ENCODE measurements at places on chromosomes 16 and 17.
A peak's percentile ranks its signal among the peaks of the same experiment; 100 is the strongest.

DNA sequence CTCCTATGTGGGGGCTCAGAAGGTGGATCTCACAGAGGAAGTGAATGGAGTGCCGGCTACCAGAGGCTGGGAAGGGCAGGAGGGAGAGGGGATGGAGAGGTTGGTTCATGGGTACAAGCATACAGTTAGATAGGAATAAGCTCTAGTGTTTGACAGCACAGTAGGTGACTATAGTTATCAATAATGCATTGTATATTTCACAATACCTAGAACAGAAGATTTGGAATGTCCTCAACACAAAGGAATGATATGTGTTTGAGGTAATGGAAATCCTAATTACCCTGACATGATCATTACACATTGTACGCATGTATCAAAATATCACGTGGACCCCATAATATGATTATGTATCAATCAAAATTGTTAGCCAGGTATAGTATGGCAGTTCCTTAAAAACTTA lies 38.9 kb upstream of the MED9 start:
- no peak for DNase-seq

GRCh38 chr17:75647061-75647460 lies 13.8 kb downstream of the SMIM5 start:
- no peak for DNase-seq

- no peak for DNase-seq
These were observed 31.2 kb downstream of the XYLT1 start for GRCh38 chr16:17439580-17439979.

- no peak for DNase-seq
These were observed 24.9 kb downstream of the AMFR start for GRCh38 chr16:56400458-56400857.

DNA sequence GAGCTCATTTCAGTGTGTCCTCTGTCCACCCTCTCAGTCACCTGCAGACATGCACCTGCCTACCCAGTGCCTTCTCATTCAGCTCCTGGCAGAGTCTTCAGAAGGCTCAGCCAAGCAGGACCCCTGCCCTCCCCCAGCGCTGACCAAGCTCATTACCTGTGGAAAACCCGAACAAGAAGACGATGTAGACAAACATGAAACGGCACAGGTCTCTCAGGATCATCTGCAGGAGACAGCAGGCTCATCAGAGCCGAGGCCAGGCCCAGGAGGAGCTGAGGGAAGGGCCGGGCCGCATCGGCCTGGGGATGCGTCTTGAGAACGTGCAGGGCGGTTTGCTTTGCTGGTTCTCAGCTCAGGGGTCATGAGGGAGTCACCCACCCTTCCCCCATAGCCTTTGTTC lies 19.4 kb upstream of the TRPV3 start:
- DNase-seq, result no peak

DNA sequence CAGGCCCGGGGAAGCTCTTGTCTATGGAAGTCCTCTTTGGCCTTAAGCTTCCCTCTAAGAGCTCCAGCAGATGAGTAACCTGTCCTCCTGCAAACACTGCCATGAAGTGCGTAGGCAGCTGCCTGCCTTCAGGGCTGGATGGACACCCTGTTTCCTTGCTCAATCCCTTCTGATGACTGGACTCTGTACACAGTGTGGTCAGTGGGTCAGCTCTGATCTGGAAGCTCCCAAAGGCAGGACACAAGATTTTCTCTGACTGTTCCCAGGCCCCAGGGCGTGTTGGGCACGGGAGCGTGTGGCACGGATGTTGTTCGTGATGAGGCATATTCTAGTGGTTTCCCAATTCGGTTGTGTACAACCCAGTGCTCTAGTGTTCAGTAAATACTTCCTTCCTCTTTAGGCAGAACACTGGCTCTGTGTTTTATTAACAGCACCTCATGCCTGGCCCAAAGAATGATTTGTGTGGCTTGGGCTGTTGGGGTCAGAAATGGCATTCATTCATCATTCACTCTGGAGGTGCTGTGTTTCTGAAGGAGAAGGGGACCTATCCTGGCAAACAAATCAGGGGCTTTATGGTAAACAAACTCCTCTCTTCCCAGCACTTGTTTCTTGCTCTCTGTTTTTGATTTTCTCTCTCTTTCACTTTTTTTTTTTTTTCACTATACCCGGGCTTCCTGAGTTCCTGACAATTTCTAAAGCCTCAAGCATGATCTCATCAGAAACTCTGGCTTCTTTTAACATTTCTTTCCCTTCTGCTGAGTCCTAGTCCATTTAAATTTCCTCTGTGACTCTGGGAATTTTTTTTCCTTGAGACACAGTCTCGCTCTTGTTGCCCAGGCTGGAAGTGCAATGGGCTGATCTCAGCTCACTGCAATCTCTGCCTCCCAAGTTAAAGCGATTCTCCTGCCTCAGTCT lies 12.0 kb upstream of the RNF157 start:
- no peak for DNase-seq

DNA sequence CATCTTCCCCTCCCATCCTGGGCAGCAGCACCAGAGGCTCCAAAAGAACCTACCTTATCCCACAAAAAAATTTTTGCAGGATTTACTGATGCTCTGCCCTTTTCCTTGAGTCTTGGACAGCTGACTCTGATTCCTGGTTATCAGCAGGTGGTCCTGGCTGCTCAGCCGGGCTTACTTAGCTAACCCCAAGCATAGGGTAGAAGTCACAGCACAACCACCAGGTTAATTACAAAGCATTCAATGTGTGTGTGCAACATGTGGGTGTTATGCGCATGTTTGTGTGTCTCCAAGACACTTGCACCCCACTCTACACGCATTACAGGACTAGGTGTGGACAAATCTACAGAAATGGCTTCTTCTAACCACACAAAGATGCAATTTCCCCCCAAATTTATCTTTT lies 36.3 kb downstream of the PECAM1 start:
- no peak for DNase-seq

GRCh38 chr17:61132524-61132923 lies 267.1 kb upstream of the TBX2 start:
- no peak for DNase-seq

- peak; percentile 44 for DNase-seq
These were observed 58.9 kb downstream of the CYTH1 start for GRCh38 chr17:78723001-78723796.

- no peak for DNase-seq
These were observed 2.0 kb downstream of the ADGRG1 start for GRCh38 chr16:57630407-57630797.

GRCh38 chr17:40484285-40484972 lies 17.0 kb downstream of the TNS4 start:
- DNase-seq, result no peak

DNA sequence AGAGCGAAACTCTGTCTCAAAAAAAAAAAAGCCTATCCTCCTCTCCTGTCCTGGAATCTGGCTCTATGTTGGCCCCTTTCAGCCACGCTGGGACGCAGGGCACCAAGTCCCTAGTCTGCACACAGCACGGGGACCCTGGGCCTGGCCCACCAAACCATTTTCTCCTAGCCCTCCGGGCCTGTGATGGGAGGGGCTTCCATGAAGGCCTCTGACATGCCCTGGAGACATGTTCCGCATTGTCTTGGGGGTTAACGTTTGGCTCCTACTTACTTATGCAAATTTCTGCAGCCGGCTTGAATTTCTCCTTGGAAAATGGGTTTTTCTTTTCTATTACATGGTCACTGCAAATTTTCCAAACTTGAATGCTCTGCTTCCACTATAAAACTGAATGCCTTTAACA lies 12.6 kb upstream of the GPT2 start:
- DNase-seq, result no peak

DNA sequence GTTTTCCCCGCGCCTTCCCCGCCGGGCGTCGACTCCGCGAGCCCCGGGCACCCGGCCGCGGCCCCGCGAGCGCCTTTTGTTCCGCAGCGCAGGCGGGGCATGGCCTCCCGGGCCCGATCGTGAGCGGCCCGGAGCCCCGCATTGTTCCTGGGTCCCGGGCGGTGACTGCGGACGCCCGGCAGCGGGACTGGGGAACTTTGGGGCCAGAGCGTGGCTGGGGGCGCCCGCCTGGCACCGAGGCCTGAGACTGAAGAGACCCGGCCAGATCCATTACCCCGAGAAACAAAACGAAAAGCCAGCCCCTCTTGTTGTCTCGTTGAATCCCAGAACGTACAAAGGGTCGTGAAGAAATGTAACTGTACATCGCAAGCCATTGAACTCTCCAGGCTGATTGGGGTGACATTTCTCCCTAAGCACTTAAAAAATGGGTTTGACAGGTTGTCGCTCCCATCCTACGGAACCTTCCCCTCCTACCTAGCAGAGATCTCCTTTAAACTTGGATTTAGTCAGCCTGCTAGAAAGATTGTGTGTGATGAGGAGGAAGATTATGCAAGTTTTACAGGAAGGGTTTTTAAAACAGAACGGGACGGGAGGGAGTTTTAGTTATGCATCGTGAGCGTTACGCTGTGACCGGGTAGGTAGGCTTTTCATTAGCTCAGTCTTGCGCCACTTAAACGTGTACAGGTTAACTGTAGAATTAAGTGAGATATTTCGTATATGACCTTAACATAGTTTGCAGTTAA lies 825 bp downstream of the METTL9 start:
- DNase-seq, result no peak

DNA sequence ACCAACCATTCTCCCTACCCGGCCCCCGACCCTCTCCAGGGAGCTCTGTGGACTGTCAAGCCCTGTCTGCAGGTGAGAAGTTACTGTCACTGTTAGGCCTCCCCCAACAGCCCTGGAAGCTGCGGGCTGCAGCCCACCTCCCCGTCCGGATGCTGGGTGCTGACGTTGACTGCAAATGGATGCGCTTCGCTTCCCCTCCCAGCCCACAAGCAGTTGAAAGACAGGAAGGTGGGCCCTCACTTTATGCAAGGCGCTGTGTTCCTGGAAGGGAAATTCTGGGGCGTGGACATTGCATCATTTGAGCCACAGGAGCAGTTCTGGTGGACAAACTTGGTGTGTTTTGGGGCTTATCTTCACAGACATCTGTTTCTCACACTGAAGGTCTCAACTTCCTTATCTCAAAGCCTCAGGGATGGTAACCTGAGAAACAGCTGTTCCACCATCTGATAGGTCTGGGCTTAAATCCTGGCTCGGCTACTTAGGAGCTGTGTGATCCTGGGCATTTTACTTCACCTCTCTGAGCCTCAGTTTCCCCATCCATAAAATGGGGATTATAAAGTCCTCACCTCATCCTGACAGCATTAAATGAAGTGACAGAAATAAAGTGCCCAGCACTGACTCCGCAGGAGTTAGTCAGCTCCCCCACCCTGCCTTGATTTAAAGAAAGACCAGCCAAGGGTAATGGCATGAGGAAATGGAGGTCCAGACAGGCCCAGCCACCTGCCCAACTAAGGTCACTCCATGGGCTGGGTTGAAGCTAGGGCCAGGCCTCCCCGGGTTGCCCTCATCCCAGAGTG lies 4.6 kb upstream of the DRC7 start:
- DNase-seq, result no peak

GRCh38 chr17:2682176-2682938 lies 29.2 kb downstream of the CLUH start:
- no peak for DNase-seq

DNA sequence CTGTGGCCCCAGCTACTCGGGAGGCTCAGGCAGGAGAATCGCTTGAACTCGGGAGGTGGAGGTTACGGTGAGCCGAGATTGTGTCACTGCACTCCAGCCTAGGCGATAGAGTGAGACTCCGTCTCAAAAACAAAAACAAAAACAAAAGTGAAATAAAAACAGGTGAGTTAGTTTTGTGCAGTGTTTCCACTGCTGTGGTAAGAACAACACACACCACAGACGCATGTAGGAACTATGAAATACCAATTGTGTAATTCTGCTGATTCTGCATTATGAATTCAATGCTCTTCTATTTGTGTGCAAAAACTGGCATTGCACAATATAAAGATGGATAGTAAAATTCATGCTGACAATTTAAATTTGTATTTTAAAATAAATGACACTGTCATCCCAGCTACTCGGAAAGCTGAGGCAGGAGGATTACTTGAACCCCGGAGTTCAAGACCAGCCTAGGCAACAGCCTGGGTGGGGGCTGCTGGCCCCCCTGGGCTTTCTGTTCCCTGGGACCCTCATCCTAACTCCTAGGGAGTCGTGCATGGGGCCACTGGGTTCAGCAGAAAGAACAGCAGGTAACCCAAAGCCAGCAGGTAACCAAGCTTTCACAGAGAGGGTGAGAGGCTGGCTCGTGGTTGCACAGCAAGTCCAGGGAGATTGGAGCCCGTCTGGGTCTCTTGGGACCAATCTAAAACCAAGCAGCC lies 10.6 kb upstream of the RHBDF2 start:
- no peak for DNase-seq

GRCh38 chr17:44787271-44787940 lies 28.6 kb downstream of the ADAM11 start:
- no peak for DNase-seq

DNA sequence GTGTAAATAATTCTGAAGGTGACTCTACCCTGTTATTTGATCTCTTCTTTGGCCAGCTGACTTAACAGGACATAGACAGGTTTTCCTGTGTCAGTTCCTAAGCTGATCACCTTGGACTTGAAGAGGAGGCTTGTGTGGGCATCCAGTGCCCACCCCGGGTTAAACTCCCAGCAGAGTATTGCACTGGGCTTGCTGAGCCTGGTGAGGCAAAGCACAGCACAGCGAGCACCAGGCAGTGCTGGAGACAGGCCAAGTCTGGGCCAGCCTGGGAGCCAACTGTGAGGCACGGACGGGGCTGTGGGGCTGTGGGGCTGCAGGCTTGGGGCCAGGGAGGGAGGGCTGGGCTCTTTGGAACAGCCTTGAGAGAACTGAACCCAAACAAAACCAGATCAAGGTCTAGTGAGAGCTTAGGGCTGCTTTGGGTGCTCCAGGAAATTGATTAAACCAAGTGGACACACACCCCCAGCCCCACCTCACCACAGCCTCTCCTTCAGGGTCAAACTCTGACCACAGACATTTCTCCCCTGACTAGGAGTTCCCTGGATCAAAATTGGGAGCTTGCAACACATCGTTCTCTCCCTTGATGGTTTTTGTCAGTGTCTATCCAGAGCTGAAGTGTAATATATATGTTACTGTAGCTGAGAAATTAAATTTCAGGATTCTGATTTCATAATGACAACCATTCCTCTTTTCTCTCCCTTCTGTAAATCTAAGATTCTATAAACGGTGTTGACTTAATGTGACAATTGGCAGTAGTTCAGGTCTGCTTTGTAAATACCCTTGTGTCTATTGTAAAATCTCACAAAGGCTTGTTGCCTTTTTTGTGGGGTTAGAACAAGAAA lies 5.1 kb downstream of the STH start:
- no peak for DNase-seq

GRCh38 chr17:67227488-67227887 lies 17.5 kb downstream of the HELZ start:
- DNase-seq, result no peak

GRCh38 chr16:15689290-15689689 lies 39.2 kb downstream of the NDE1 start:
- DNase-seq, result no peak

GRCh38 chr17:5408186-5408585 lies 11.3 kb downstream of the NUP88 start:
- DNase-seq, result no peak

GRCh38 chr17:50096092-50096491 lies 941 bp downstream of the PDK2 start:
- DNase-seq, result no peak

GRCh38 chr16:79380995-79381602 lies 219.4 kb downstream of the MAF start:
- no peak for DNase-seq

- no peak for DNase-seq
These were observed 32.2 kb downstream of the FAM222B start for GRCh38 chr17:28810437-28810836.
